ENCODE measurements at places on chromosomes 6 and 20. TPM values are rescaled to one million over a fixed set of nuclear protein-coding genes. Genes with fewer than 3 reads are reported as not detected.

The PRSS16 gene
- total RNA-seq: 2.5 TPM

The GNAS-AS1 gene
- not detected for total RNA-seq

The NMBR gene
- total RNA-seq: not detected

The CLPSL2 gene
- total RNA-seq: 2.0 TPM

The IL17A gene
- not detected for total RNA-seq

The NEDD9 gene
- 36.6 TPM for total RNA-seq

The ANKRD66 gene
- total RNA-seq: not detected

All from A549 treated with GW870086 at 1 μM for 4 hours (cell line).